HepG2 (cell line): ENCODE measurements at places on chromosomes 2 and 18. TPM values are rescaled to one million over a fixed set of nuclear protein-coding genes. Genes with fewer than 3 reads are reported as not detected.

The PLA2R1 gene
- total RNA-seq = not detected in 2 replicates

The IL1A gene
- total RNA-seq = not detected in 2 replicates

The CCDC148 gene
- total RNA-seq = 0.49 and 0.73 TPM in 2 replicates

The MAB21L4 gene
- 13.5 and 14.0 TPM in 2 replicates for total RNA-seq

DNA sequence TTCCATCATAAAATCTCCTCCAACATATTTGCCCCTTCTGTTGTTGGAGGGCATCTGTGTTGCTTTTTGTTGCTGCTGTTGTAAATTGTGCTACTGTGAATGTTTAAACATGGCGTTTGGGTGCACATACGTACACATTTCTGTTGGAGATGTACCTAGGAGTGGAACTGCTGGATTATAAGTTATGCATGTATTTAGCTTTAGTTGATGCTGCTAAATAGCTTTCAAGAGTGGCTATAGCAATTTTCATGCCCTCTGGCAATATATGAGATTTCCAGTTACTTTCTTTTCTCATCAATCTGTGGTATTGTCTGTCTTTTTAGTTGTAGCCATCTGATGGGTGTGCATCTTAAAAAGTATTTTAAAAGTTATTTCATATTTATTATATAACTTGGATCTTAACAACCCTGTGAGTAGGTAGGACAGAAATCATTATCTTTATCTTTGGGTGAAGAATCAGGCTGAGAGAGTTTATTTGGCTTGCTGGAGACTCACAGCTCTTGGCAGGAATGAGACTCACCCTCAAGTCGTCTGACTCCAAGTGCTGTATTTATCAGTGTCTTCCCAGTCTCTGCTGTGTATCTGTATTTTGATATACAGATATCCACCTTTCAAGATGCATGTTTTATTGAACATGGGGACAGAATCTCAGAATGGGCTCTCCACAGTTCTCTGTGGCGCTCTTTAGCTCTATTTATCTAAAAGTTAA, 16.9 kb downstream of the ZNF236 start:
- H3K27me3 ChIP-seq = no peaks in the 10 kb centered on the region
- no peak for DNase-seq
- no peak overlapping the region for H3K27ac ChIP-seq

DNA sequence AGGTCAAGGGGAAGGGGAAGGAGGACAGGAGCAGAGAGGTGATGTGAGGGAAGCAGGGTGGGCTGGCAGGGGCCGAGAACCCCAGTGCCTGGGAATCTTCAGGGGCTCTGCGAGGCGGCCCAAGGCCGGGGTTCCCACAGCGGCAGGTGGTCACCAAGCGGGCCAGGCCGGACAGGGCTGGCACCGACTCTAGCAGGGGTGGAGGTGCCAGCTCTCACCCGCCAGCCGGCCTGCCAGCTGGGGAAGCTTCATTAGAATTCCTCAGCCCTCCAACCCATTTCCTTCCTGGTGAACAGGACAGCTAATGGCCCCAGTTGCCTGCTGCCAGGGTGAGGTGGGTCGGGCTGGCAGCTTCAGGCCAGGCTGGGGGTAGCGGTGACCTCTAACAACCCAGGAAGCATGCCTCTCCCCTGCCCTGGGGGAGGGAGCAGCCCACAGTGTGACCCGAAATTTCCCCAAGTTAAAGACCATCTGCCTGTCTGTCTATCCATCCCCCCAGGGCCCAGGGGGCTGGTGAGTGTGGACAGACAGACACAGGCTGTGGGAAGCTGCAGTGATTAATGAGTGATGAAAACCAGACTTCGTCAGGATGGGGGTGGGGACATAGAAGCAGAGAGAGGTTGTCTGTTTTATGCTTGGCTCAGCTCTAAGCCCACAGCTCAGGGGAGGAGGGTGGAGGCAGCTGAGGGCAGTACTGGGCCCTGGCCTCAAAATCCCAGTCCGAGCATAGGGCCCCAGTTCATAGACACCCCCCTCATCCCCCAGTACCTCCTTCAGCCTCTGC, 144.1 kb downstream of the ZFP36L2 start:
- H3K36me3 ChIP-seq = no peaks in the 10 kb centered on the region
- H3K27ac ChIP-seq = no peak overlapping the region
- H3K27me3 ChIP-seq = no peaks in the 10 kb centered on the region
- DNase-seq = no peak

DNA sequence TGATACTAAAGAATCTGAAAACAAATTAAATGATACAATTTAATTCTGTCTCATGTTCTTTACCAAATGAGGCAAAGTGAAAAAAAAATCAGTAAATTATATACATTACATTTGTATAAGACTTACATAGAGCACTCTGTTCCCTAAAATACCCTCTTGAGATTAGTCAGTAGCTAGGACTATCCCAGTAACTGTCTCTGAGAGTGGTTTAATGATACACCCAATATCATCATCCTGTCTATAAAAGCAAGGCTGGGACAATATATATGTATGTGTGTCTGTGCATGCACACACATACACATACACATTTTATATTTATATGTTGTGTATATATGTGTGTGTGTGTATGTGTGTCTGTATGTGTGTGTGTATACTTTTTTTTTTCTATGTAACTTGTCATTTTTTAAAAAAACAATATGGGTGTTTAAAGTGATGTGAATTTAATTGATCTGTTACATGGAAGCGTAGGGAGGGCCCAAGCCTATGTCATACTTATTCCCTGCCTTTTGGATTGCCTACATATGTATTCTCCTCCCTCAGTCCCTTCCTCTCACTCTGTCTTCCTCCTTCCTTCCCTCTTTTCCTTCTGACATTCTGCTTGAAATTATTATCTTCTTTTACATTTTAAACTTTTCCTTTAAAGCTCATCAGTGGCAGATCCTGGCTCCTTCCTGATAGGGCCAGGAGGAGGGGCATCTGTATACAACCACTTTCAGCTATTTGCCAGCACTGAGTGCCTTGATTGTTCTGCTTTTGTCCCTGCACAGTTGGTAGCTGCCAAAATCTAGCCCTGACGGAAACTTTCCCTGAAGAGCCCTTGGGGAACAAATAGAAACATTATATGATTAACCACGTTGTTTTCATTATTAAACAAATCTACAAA, 6.8 kb downstream of the ASXL3 start:
- DNase-seq = no peak
- no peaks in the 10 kb centered on the region for H3K4me1 ChIP-seq
- no peak overlapping the region for H3K4me3 ChIP-seq
- no peak overlapping the region for H3K27ac ChIP-seq
